A549 treated with ZK216348 at 1 μM for 4 hours (cell line): ENCODE measurements at places on chromosomes 6 and 20. TPM values are rescaled to one million over a fixed set of nuclear protein-coding genes. Genes with fewer than 3 reads are reported as not detected.

The ESR1 gene
- total RNA-seq: not detected in 5 replicates

The NKX2-2 gene
- total RNA-seq: not detected in 5 replicates

The HNF4A gene
- 11.4 to 21.3 TPM (median 16.5 TPM) in 5 replicates for total RNA-seq

The ADTRP gene
- 0.49 to 1.2 TPM (median 0.90 TPM) in 5 replicates for total RNA-seq

The KCNG1 gene
- total RNA-seq: 12.9 to 34.4 TPM (median 21.2 TPM) in 5 replicates

The PTK7 gene
- 3.1 to 5.5 TPM (median 4.1 TPM) in 5 replicates for total RNA-seq

The ARFGEF3 gene
- total RNA-seq: 0.45 to 0.61 TPM (median 0.48 TPM) in 5 replicates

The CCR6 gene
- 0.09 to 0.14 TPM in 2 of 5 replicates, not detected in the others for total RNA-seq

The PACRG gene
- not detected in 5 replicates for total RNA-seq

The TRDN gene
- total RNA-seq: not detected in 5 replicates

The SLC17A3 gene
- total RNA-seq: 0.87 to 2.0 TPM (median 1.1 TPM) in 5 replicates

The C6orf141 gene
- total RNA-seq: 12.6 to 16.6 TPM (median 14.4 TPM) in 5 replicates

The PM20D2 gene
- total RNA-seq: 7.4 to 15.8 TPM (median 13.9 TPM) in 5 replicates

The GABRR1 gene
- total RNA-seq: not detected in 5 replicates

The FAM209A gene
- 0.19 to 0.55 TPM (median 0.33 TPM) in 4 of 5 replicates, not detected in the other for total RNA-seq

The BTN2A1 gene
- 16.8 to 22.0 TPM (median 20.7 TPM) in 5 replicates for total RNA-seq

The AP5S1 gene
- total RNA-seq: 13.5 to 20.8 TPM (median 17.2 TPM) in 5 replicates

The TMEM14B gene
- total RNA-seq: 114 to 143 TPM (median 136 TPM) in 5 replicates

The HLA-DMA gene
- total RNA-seq: 2.7 to 3.6 TPM (median 3.2 TPM) in 5 replicates

The DYNLT2 gene
- total RNA-seq: 0.43 to 1.2 TPM (median 0.67 TPM) in 5 replicates

The SYCP2L gene
- 2.4 to 3.9 TPM (median 3.6 TPM) in 5 replicates for total RNA-seq

The PPP1R18 gene
- total RNA-seq: 40.2 to 47.9 TPM (median 43.5 TPM) in 5 replicates

The SOBP gene
- total RNA-seq: 0.85 to 1.6 TPM (median 1.1 TPM) in 5 replicates

The ADGB gene
- not detected in 5 replicates for total RNA-seq

The C6orf136 gene
- total RNA-seq: 9.4 to 15.4 TPM (median 13.7 TPM) in 5 replicates

The CLPSL2 gene
- total RNA-seq: 0.51 to 1.0 TPM (median 0.78 TPM) in 3 of 5 replicates, not detected in the others

The PEX6 gene
- 4.5 to 9.9 TPM (median 9.6 TPM) in 5 replicates for total RNA-seq

The ATP6V1G2 gene
- 0.33 to 1.3 TPM (median 0.69 TPM) in 5 replicates for total RNA-seq

The FAM83B gene
- total RNA-seq: 0.07 to 0.08 TPM (median 0.07 TPM) in 3 of 5 replicates, not detected in the others

The UBD gene
- total RNA-seq: 0.35 to 0.74 TPM (median 0.53 TPM) in 5 replicates

The NAPB gene
- total RNA-seq: 2.3 to 4.1 TPM (median 3.9 TPM) in 5 replicates

The BPIFB4 gene
- total RNA-seq: not detected in 5 replicates

The C20orf144 gene
- 0.08 to 0.19 TPM in 2 of 5 replicates, not detected in the others for total RNA-seq

The ZFAND3 gene
- 49.7 to 67.2 TPM (median 57.7 TPM) in 5 replicates for total RNA-seq
